Activated CD8-positive, alpha-beta T cell treated with anti-CD3 and anti-CD28 coated beads for 36 hours (primary cell): ENCODE measurements at places on chromosomes 7 and 10. TPM values are rescaled to one million over a fixed set of nuclear protein-coding genes. Genes with fewer than 3 reads are reported as not detected.

Gene HMX3
- total RNA-seq = 0.45 TPM

DNA sequence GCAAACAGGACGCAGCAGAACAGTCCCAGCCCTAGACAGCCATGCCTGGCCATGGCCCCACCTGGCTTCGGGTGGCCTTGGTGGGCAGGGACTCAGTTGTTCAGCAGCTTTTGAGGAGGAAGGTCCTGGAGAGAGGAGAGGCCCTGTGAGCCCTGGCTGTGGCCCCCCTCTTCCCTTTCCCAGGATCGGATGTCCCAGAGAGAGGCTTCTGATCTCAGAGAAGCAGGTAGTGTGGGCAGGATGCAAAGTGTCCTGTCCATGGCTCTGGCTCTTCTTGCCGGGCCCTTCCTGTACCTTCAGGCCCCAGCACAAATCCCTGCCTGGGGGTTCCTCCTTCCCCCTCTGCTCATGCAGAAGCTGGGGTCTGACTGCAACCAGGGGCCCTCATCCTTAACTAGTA, 1.6 kb downstream of the PRRT4 start:
- no peaks in the 10 kb centered on the region for H3K36me3 ChIP-seq
- H3K4me1 ChIP-seq = peaks cover 19% of the 10 kb centered on the region
- peaks cover 46% of the 10 kb centered on the region for H3K27me3 ChIP-seq
- no peak overlapping the region for H3K4me3 ChIP-seq

DNA sequence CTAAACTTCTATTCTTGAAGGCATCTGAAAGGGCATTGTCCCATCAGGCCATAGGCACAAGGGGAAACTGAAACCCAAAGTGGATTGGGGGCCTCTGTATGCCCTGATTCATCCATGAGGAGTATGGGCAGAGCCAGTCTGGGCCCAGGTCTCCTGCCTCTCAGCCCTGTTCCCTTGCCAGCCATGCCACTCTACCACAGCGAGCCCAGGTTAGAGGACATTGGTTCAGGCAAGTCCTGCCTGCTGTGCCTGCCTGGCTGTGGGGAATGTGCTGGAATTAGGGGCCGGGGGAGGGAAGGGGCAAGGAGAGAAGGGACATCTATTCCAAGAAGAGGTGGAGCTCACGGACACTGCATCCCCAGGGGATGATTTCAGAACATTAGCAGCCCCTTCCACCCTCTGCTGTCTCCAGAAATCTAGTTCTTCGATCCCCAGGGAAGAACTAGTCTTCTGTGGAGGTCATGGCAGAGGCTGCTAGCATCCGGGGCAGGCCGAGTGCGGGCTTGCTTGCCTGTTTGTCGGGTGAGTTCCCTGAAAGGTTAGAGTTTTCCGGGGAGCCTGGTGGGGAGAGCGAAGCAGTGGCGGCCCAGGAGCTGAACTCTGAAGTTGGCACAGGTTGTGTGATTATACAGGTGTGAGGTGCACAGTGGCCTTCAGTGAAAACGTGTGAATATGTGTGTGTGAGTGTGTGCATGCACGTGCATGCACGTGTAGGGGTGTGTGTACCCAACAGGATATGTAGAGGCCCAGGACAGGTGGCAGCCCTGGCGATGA, 37.8 kb downstream of the TBATA start:
- H3K4me3 ChIP-seq = no peak overlapping the region
- no peaks in the 10 kb centered on the region for H3K27me3 ChIP-seq
- H3K4me1 ChIP-seq = peaks cover 8% of the 10 kb centered on the region
- H3K36me3 ChIP-seq = no peaks in the 10 kb centered on the region
- DNase-seq = no peak

DNA sequence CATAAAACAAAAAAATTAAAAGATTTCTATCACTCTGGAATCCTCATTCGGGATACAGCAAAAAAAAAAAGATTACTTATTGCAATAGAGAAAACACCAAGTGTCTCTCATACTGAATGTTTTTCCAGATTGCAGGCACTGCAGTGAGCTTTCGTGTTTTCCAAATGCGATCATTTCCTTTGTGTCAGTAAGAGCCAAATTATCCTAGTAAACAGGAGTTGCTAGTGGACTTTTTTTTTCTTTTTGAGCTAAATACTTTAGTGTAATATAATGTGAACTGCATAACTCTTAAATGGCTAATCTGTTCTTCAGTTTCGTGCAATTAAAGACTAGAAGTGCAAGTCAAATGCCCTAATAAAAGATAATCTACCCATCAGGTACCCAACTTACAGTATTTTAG, 44.4 kb upstream of the TOMM7 start:
- H3K4me3 ChIP-seq = no peak overlapping the region
- H3K4me1 ChIP-seq = peaks cover 26% of the 10 kb centered on the region
- H3K27ac ChIP-seq = no peak overlapping the region
- H3K27me3 ChIP-seq = no peaks in the 10 kb centered on the region

GRCh38 chr7:99406557-99406956, 1.8 kb downstream of the PDAP1 start:
- DNase-seq = peak; percentile 32
- peaks cover 41% of the 10 kb centered on the region for H3K4me1 ChIP-seq
- no peaks in the 10 kb centered on the region for H3K27me3 ChIP-seq
- H3K27ac ChIP-seq = peak overlapping the region; percentile 97
